Spleen (tissue), 13 donors: ENCODE measurements at places on chromosomes 13 and 19. TPM values are rescaled to one million over a fixed set of nuclear protein-coding genes. Genes with fewer than 3 reads are reported as not detected.

HIPK4 gene
- total RNA-seq = not detected

NLRP7 gene
- total RNA-seq = 0.14 TPM

PSG11 gene
- total RNA-seq = not detected

FUT3 gene
- not detected for total RNA-seq

LAIR2 gene
- total RNA-seq = not detected

ZNF726 gene
- total RNA-seq = 4.1 TPM

DNA sequence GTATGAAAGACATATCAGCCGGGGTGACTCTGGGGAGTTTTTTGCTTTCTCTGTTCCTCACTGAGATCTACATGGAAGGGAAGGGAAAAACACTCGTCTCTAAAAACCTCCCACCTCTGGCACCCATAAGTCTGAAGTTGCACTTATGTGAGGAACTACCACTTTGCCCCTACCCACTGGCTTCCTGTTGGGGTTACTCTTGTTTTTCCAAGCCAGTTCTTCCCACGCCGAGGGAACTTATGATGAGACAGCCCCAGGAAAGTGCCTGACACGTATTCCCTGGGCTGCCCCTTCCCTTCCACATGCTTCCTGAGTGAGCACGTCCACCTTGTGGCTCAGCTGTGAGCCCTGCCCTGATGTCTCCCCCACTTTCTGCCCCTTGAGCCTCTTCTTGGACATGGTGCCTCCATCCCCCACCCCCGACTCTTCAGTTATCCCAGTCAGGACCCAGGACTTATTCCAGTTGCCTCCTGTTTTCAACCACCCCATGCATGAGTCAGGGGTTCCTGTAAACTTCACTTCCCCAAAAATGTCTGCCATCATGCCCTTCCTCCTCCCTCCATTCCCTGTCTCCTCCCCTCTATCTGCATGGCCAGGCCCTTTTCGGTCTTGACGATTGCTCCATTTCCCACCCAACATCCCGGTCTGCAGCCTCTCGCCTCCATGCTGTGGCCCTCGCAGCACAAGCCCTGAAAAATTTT is 5.1 kb upstream of the SIGLEC7 start:
- peak; percentile 83 for DNase-seq

GRCh38 chr19:46386996-46387712 is 26.2 kb downstream of the CCDC8 start:
- DNase-seq = peak; percentile 56

DNA sequence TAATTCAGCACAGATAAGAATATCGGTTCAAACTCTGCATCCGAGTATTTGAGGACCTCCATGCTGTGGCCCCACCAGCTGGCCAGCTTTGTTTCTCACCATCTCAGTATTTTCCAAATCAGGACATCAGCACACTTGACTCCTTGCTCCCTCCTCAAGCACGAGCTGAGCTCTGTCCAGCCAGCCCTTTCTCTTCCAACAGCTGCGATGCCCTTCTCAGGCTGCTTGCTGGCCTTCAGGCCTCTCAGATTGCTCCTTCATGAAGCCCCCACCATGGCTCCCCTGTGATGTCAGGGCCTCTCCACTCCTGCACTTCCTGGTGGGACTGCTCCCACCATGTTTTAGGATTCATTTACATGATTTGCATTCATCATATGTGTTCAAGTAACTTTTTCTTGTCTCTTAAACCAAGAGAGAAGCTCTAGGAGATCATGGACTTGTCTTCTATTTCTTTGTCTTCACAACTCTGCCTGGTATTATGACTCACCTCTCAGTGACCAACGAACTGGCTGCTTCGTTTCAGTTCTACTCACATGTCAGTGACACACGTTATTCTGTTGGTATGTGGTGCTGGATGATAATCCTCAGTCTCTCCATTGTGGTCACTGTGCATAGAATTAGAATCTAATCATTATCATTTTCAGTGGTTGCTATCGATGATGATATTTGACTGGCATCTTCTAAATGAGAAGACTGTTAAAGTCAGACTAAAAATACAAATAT is 471.7 kb downstream of the EFNB2 start:
- DNase-seq = no peak

- no peak for DNase-seq
These were observed 630.0 kb upstream of the MIR17HG start for GRCh38 chr13:90717451-90717936.

DNA sequence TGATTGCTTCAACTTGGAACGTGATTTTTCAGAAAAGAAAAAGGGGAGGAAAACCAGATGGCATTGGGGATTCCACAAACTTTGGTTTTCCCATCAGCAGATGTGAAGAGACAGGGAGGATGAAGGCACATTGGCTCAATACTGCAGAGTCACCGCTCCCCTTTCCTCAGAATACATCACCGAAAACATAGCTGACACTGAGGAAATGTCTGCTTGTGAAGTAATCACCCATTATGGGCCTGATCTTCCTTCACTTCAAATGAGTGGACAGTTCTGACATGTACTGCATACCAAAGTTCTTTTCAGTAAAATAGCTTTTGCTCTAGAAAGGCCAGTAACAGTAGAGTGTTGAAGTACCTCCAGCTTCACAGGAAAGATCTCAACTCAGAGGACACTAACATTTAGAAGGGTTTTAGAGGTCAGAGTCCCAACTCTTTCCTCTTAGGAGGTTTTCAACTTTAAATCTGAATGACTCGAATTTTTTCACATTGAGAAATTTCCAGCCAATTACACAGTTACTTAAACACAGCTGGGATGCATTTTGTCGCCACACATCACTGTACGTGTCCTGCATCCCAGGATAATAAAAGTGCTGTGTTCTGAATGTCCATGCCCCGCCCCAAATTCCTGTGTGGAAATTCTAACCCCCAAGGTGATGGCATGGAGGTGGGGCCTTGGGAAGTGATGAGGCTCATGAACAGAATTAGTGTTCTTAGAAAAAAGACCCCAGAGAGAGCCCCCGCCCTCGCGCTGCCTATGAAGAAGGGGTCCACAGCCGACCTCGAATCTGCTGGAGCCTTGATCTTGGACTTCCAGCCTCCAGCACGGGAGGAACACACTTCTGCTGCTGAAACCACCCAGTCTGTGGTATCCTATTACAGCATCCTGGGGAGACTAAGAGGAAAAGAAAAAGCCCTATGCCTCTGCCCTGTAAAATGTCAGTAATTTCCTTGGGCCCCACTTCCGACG is 77.7 kb downstream of the COL4A1 start:
- DNase-seq = no peak

- no peak for DNase-seq
These were observed 2486.0 kb upstream of the PCDH20 start for GRCh38 chr13:63901630-63902029.

GRCh38 chr19:15680478-15681322 is 7.8 kb downstream of the CYP4F12 start:
- DNase-seq = no peak

DNA sequence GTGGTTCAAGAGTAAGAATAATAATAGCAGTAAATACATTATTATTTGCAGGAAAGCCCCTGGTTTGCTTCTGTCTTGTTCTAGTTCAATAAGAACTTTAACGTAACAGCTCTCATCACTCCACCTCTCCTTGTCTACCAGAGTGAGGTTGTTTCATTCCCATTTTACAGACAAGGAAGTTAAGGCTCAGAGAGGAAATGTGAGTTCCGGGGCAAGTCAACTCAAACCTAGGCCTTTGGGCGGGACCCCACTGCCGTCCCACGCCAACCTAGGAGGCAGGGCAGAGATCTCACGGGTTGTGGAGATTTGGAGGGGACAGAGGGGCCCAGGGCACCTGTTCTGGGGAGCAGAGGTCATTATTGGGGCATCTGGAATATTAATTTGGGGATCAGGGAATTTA is 1.5 kb downstream of the MAP4K1 start:
- no peak for DNase-seq

- no peak for DNase-seq
These were observed 15.6 kb upstream of the FAM124A start for GRCh38 chr13:51206584-51206983.

DNA sequence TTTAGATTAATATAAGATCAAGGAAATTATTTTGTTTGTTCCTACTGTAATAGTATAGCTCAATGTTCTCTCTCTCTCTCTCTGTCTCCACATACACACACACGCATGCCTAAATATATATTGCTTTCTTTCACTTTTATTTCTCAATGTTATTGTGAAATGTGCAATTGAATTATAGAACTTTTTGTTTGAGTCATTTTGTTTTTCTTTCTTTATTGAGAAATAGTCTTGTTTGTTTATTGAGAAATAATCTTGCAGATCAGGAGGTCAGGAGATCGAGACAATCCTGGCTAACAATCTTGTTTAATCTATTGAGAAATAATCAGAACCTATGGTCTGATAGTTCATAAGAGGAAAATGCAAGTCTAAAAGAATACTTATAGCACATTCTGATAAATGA is 1581.3 kb downstream of the EFNB2 start:
- no peak for DNase-seq

DNA sequence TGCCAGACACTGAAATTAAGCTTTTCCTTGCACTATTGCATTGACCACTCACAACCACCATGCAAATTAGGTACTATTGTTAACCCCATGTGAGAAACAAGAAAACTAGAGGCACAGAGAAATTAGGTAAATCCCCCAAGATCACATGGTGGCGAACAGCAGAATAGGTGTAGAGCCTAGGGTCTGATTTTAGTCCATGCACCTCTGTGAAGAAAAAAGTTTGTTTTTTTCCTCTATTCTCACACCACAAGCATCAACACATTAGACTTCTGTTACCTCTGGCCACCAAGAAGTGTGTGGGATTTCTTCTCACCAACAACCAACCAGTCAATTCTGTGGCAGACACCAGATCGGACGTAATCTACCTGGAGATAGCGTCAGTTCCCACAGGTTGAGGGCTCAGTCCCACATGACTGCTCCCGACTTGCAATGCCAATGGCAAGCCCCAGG is 391.9 kb downstream of the COG6 start:
- DNase-seq = no peak

DNA sequence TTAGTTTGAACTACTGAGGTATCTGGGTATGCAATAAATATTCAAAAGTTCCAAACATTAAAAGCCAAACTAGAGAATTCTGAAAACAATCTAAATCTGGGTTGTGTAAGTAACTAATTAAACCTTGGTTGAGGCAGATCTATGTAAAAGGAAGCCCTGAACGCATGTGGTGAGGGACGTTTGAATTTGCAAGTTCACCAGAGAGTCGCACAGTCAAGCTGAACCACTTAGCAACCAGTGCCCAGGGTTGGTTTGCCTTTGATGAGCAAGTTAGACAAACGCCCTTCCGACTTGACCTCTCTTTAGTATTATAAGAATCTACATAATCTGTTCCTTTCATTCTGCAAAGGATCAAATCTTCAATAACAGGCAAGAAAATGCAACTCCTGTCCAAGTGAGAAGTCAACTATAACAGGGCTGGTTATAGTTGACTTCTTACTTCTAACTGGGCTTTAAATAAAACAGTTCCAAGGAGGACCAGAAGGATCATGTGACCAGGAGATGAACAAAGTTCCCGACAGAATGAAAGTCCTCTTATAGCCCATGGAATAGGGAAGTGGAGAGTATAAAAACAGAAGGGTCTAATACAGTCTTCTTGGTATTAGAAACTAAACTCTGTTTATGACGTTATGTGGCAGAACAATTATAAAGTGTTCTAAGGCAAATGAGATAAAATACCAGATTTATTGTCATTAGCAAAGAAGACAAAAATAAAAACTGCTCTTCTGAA is 40.6 kb downstream of the PHF11 start:
- DNase-seq = no peak

DNA sequence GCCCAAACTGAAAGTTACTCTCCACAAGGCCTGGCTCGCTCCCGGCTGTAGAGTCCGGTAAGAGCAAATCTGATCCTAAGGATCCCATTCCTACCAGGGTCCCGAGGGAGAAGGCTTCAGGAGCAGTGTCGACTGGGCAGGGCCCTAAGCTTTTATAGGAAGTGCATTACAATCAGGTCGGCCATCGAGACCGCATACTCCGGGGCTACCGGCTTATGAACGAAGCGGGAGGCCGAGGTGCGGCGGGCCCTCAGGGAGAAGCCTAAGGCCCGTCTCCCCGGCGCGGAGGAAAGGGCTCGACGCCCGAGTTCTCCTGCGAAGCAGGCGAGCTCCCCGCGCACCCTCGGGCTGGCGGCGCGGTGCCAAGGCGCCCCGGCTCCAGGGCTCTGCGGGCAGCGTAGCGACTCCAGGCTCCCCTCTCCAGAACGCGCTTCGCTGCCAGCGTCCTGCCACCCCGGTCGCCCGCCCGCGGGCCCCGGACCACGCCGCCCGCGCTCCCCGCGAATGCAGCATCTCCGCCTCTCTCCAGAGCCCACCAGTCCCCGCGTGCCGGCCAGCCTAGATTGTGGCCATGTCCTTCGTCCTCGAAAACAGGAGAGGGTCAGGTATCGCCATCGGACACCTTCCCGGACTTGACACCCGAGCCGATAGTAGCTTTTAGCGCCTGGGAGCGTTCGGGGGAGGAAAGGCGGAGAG is 1.4 kb downstream of the EFNB2 start:
- DNase-seq = peak; percentile 86

GRCh38 chr13:52414051-52414450 is 8.1 kb upstream of the THSD1 start:
- no peak for DNase-seq

DNA sequence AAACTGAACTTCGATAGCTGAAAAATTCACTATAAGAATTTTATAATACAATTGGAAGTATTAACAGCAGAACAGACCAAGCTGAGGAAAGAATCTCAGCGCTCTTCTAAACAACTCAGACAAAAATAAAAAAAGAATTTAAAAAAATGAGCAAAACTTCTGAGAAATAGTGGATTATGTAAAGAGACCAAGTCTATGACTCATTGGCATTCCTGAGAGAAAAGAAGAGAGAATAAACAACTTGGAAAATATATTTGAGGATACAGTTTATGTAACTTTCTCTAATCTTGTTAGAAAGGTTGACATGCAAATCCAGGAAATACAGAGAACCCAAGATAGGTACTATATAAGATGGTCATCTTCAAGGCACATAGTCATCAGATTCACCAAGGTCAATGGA is 25.4 kb downstream of the SLC25A15 start:
- DNase-seq = no peak

- DNase-seq = no peak
These were observed 693 bp downstream of the RFXAP start for GRCh38 chr13:36819739-36820090.

DNA sequence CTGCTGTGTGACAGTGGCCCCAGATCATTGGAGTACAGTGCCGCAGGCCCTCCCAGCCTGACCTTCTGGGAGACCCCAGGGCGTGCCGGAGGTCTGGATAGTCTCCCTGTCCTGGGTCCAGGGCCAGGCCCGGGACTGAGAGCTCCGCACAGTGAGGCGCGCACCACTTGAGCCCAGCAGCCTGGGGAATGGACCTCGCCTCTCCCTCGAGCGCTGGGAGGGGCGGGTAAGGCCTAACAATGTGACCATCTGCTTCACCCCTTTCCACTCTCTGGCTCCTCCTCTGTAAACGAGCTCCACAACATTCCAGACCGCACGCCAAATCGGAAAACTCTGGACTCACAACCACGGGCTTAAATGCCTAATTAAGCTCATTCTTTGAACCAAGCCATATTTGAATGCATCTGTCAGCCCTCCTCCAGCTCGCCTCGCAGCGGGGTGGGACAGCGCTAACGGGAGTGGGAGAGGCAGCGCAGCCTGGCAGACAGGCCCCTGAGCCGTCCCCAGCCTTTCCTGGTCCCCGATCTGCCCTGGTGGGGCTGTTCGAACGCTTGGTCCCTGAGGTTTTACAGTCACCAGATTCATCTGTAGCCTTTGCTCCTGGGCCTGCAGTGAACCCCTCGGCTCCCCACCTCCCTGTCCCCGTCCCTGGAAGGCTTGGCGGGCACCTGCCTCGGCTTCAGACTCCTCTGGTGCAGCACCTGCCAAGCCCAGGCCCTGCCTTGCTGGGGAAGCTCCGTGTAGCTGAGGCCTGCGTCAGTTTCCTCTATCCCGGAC is 120.7 kb upstream of the VSTM2B start:
- no peak for DNase-seq
